Thoracic aorta (tissue), 2 donors: ENCODE measurements at places on chromosomes 2 and 18. TPM values are rescaled to one million over a fixed set of nuclear protein-coding genes. Genes with fewer than 3 reads are reported as not detected.

DNA sequence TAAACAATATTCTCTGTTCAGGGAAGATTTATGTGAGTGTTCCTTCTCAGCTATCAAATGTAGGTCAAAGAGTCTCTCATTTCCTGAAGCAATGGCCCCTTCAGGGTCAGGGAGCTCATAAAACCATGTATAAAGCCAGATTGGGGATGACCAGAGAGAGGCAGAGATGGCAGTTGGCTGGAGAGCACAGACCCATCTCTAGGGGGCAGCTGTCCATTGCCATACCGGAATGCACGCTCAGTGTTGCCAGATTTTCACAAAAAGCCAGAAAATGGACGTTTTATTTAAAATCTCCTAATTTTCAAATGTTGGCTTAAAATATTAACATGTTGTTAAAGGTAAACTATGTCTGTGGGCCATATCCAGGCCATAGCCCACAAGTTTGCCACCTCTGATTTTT lies 1920.7 kb upstream of the CELF4 start:
- no peaks in the 10 kb centered on the region for H3K4me1 ChIP-seq
- no peak for DNase-seq
- no peak overlapping the region for H3K27ac ChIP-seq
- H3K4me3 ChIP-seq: no peak overlapping the region

- no peak overlapping the region for H3K4me3 ChIP-seq
- no peaks in the 10 kb centered on the region for H3K27me3 ChIP-seq
- no peak for DNase-seq
- peaks cover 21% of the 10 kb centered on the region for H3K4me1 ChIP-seq
- no peak overlapping the region for H3K27ac ChIP-seq
- no peaks in the 10 kb centered on the region for H3K36me3 ChIP-seq
Observed at GRCh38 chr2:164747783-164748433, 93.7 kb downstream of the COBLL1 start.

DNA sequence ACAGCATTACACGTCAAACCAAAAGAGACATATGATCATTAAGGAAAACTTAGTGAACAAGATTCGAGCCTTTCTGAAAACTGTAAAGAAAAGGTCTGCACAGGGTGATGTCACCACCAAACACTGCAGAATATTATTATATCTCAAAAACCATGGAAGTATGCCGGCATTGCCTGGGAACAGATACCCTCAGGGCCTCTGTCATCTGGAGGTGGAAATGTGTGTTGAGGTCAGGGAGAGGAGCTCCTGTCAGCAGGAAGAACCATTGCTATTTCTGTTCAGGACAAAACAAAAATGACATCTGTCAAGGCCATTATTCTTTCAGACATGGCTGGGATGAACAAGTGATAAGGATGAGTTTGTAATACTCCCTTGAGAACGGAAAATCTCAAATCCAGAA lies 365.9 kb upstream of the TRIB2 start:
- no peak overlapping the region for H3K4me3 ChIP-seq
- H3K36me3 ChIP-seq: no peaks in the 10 kb centered on the region
- no peak for DNase-seq
- no peak overlapping the region for H3K27ac ChIP-seq
- no peaks in the 10 kb centered on the region for H3K27me3 ChIP-seq
- no peaks in the 10 kb centered on the region for H3K4me1 ChIP-seq

The NTSR2 gene
- not detected for total RNA-seq

The CPO gene
- total RNA-seq: not detected

- no peaks in the 10 kb centered on the region for H3K36me3 ChIP-seq
- no peaks in the 10 kb centered on the region for H3K4me1 ChIP-seq
- no peaks in the 10 kb centered on the region for H3K27me3 ChIP-seq
- H3K4me3 ChIP-seq: no peak overlapping the region
- H3K27ac ChIP-seq: no peak overlapping the region
- DNase-seq: no peak
Observed at GRCh38 chr18:62453864-62454263, 69.0 kb upstream of the ZCCHC2 start.

DNA sequence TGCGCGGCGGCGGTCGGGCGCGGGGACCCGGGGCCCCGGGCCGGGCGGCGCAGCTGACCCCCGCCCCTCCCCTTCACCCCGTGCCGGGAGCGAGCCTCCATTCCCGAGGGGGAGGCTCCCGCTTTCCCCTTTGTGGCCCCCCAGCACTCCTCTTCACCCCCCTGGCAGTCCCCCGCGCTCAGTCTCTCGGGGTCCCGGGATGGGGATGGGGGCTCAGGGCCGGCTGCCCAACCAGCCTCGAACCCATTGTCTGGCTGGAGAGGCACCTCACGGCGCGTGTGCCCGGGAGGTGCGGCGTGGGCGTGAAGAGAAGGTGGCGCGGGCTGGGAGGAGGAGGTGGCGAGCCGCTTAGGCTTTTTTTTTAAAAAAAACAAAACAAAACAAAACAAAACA lies 748 bp downstream of the FMNL2 start:
- peak overlapping the region; percentile 98 for H3K4me3 ChIP-seq
- no peaks in the 10 kb centered on the region for H3K36me3 ChIP-seq
- DNase-seq: no peak

The SDC1 gene
- 9.6 TPM for total RNA-seq

- H3K36me3 ChIP-seq: no peaks in the 10 kb centered on the region
- H3K4me1 ChIP-seq: peaks cover 4% of the 10 kb centered on the region
- H3K4me3 ChIP-seq: no peak overlapping the region
- DNase-seq: no peak
- no peaks in the 10 kb centered on the region for H3K27me3 ChIP-seq
Observed at GRCh38 chr18:48887905-48888772, 62.6 kb downstream of the SMAD7 start.

DNA sequence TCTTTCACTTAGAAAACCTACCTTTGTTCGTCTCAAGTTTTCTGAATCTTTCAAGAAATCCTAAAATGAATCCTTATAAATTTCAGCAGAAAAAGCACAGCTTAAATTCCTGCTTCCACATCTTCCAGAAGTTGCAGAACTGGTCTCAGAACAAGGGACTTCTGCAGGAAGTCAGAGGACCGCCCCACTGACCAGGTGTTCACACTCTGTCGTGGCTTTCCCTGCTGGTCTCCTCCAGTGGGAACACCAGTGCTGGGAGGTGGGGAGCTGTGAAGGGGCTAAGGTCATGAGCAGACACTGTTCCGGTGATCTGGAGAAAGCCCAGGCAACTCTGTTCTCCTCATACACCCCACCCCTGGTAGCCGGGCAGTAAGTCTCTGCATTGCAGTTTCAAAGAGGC lies 3.5 kb downstream of the FAM110C start:
- H3K4me1 ChIP-seq: no peaks in the 10 kb centered on the region
- peaks cover 3% of the 10 kb centered on the region for H3K36me3 ChIP-seq
- H3K4me3 ChIP-seq: no peak overlapping the region
- no peaks in the 10 kb centered on the region for H3K27me3 ChIP-seq
- no peak for DNase-seq

The LIPG gene
- 30.5 TPM for total RNA-seq

GRCh38 chr2:42960842-42961180 lies 168.4 kb upstream of the HAAO start:
- no peaks in the 10 kb centered on the region for H3K36me3 ChIP-seq
- H3K27me3 ChIP-seq: no peaks in the 10 kb centered on the region
- peaks cover 84% of the 10 kb centered on the region for H3K4me1 ChIP-seq

The SESTD1 gene
- 35.3 TPM for total RNA-seq

GRCh38 chr2:118310681-118311429 lies 222.6 kb downstream of the INSIG2 start:
- H3K4me1 ChIP-seq: no peaks in the 10 kb centered on the region
- peak overlapping the region; percentile 78 for H3K4me3 ChIP-seq

DNA sequence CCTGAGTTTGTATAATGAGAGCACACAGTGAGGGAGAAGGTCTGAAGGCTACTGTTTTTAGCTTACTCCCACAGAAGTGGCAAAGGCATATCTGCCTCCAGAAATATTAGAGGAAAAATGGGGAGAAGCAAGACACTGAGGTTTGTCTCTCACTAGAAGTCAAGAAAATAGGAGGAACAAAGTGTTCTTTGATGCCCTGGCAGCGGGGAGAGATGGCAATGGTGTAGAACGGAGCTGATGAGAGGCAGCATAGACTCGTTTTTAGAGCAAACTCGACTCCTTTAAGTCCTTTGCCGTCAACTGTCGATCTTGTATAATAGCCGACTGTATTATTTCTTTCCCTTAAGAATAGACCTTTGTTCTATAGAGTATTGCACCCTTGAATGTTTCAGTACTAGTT lies 73.8 kb downstream of the ANKRD44 start:
- no peaks in the 10 kb centered on the region for H3K27me3 ChIP-seq
- no peaks in the 10 kb centered on the region for H3K36me3 ChIP-seq
- no peak overlapping the region for H3K4me3 ChIP-seq
- peaks cover 11% of the 10 kb centered on the region for H3K4me1 ChIP-seq
- no peak overlapping the region for H3K27ac ChIP-seq

The GATA6 gene
- total RNA-seq: 92.8 TPM

GRCh38 chr18:79521416-79522205 lies 125.9 kb downstream of the NFATC1 start:
- peaks cover 6% of the 10 kb centered on the region for H3K4me1 ChIP-seq
- H3K27me3 ChIP-seq: no peaks in the 10 kb centered on the region
- no peak overlapping the region for H3K4me3 ChIP-seq
- DNase-seq: no peak

GRCh38 chr2:178068823-178069454 lies 3.6 kb downstream of the PDE11A start:
- H3K4me3 ChIP-seq: no peak overlapping the region
- no peak for DNase-seq
- no peaks in the 10 kb centered on the region for H3K27me3 ChIP-seq
- H3K4me1 ChIP-seq: peaks cover 7% of the 10 kb centered on the region

GRCh38 chr2:170770008-170770605 lies at the start of gene ERICH2:
Gene ERICH2, plus strand, starts transcription at chr2:170770378. Its CDS starts 304 bp downstream, at chr2:170770682.
- peak within 1 kb of the TSS; percentile 87 for H3K4me3 ChIP-seq
- peak; percentile 28 for DNase-seq
- H3K36me3 ChIP-seq: no peaks in the 10 kb centered on the region
- H3K27ac ChIP-seq: peak within 1 kb of the TSS; percentile 65

DNA sequence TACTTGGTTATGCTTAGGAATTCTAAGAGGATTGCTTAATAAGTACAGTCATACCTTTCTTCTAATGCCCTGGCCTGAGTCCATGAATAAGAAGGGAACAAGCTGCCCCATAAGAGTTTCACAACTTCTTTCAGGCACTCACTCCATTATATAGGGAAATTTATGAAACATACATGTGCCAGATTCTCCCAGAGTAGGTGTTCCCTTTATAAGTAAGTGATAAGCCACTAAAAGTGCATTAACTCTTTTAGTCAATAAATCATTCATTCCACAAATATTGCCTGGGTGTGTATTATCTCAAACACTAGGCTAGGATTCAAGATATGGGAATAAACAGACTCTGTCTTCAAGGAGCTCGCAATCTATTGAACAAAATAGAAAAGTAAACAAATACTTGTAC lies 84.5 kb upstream of the RBBP8 start:
- DNase-seq: no peak
- H3K36me3 ChIP-seq: no peaks in the 10 kb centered on the region
- no peak overlapping the region for H3K27ac ChIP-seq
- no peak overlapping the region for H3K4me3 ChIP-seq

DNA sequence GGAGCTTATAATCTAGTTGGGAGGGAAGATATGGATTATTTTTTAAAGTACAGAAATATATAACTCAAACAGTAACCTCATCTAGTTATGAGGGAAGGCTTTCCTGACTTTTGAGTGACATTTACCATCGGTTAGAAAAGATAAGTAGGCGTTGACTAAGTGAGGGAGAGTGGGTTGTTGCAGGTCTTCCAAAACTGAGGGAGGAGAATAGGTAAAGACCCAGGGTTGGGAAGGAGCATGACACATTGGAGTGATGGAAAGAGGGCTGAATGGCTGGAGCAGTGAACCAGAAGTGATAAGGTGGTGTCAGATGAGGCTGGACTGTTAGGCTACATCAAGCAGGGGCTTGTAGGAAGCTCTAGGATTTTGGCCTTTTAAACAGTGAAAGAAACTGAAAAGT lies 10.6 kb upstream of the NUP35 start:
- H3K4me1 ChIP-seq: no peaks in the 10 kb centered on the region
- H3K27ac ChIP-seq: no peak overlapping the region
- H3K27me3 ChIP-seq: no peaks in the 10 kb centered on the region
- no peaks in the 10 kb centered on the region for H3K36me3 ChIP-seq

- H3K27me3 ChIP-seq: no peaks in the 10 kb centered on the region
- H3K4me1 ChIP-seq: no peaks in the 10 kb centered on the region
- no peaks in the 10 kb centered on the region for H3K36me3 ChIP-seq
- H3K4me3 ChIP-seq: no peak overlapping the region
- no peak for DNase-seq
- no peak overlapping the region for H3K27ac ChIP-seq
Observed at GRCh38 chr2:235747786-235748091, 253.9 kb downstream of the AGAP1 start.

GRCh38 chr18:7456376-7456775 lies 110.7 kb upstream of the PTPRM start:
- H3K27me3 ChIP-seq: no peaks in the 10 kb centered on the region
- H3K4me3 ChIP-seq: no peak overlapping the region
- H3K4me1 ChIP-seq: peaks cover 5% of the 10 kb centered on the region
- DNase-seq: no peak
- H3K27ac ChIP-seq: no peak overlapping the region
- H3K36me3 ChIP-seq: no peaks in the 10 kb centered on the region

- no peaks in the 10 kb centered on the region for H3K36me3 ChIP-seq
- H3K4me1 ChIP-seq: no peaks in the 10 kb centered on the region
- no peak for DNase-seq
- no peak overlapping the region for H3K27ac ChIP-seq
- H3K4me3 ChIP-seq: no peak overlapping the region
Observed at GRCh38 chr2:14942987-14943386, 310.5 kb downstream of the LRATD1 start.

The NDUFV2 gene
- 94.9 TPM for total RNA-seq

GRCh38 chr2:68765739-68766375 lies 31.2 kb downstream of the ARHGAP25 start:
- no peak for DNase-seq
- H3K36me3 ChIP-seq: no peaks in the 10 kb centered on the region
- peaks cover 16% of the 10 kb centered on the region for H3K4me1 ChIP-seq
- H3K27me3 ChIP-seq: no peaks in the 10 kb centered on the region
- no peak overlapping the region for H3K4me3 ChIP-seq
- no peak overlapping the region for H3K27ac ChIP-seq

The PIEZO2 gene
- total RNA-seq: 10.3 TPM
